ENCODE measurements at places on chromosomes 11 and 22.

DNA sequence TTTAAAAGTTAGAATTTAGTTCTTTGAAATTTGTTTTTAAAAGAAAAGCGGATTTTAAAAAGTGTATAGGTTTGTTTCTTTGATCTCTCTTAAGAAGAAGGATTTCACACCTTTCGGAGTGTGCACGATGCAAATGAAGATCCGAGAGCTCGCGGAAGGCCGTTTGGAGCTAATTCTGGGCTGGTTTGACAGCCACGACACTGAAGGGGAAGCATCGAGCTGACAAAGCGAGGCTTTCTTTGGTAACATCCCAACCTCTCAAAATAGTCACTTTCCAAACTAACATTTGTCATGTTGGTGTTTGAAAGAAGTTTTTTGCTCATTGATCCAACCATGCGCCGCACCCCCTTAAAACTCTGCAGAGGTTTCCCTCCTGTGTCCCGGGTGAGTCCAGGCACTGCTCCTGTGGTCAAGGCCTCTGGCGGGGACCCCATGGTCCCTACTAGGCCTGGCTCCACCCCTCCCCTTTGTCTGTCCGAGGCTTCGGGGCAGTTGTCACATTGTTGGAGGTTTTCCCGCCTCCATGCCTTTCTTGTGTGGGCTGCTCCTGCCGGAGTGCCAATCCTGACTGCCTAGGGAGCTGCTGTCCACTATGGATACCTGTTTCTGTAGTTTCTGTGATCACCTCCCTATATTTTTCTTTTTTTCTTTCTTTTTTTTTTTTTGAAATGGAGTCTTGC, 39.7 kb downstream of the MPPED1 start:
- DNase-seq = no peak

- no peak for DNase-seq
Observed at GRCh38 chr22:38429499-38430068, 25.4 kb downstream of the KCNJ4 start.

DNA sequence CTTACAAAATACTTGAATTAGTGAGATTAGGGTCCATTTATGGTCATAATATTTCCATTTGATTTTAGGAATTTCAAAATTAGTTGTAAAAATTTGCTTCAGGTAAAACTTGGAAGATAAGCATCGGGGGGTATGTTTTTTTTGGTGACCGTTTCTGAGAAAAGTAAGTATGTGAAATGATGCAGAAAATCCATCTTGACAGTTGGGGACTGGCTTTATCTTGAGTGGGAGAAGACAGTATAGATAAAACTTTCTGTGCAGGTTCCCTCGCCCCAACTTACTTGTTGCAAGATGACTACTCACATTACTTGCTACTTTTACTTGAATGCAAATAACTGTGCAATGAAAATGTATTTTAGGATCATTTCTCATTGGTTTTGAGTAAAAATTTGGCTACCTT, 49.5 kb downstream of the DNAJC24 start:
- no peak for DNase-seq

DNA sequence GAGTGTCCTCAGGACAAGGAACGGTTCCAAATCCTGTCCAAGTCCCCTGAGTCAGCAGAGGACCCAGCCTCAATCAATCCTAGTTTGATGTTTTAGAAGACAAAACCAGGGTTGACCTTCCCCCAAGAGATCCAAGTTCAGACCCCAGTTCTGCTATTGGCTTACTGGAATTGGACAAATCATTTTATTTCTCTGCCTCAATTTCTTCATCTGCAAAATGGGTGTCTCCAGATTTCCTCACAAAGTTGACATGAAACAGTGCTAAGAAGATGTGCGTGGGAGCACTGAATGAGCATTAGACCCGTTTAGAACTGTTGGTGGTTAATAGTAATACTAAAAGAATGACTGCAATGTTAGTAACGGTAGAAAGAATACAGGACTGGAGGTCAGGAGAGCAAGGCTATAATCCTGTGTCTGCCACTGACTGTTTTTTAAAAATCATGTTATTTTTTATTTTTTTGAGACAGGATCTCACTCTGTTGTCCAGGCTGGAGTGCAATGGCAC, 32.8 kb upstream of the SCUBE1 start:
- DNase-seq = no peak

GRCh38 chr11:46253258-46254132, 24.0 kb upstream of the CREB3L1 start:
- DNase-seq = no peak

- DNase-seq = no peak
Observed at GRCh38 chr11:59212744-59213631, at the start of gene MPEG1. MPEG1 (minus strand) TSS chr11:59212927; CDS start chr11:59212865, 62 bp downstream.

DNA sequence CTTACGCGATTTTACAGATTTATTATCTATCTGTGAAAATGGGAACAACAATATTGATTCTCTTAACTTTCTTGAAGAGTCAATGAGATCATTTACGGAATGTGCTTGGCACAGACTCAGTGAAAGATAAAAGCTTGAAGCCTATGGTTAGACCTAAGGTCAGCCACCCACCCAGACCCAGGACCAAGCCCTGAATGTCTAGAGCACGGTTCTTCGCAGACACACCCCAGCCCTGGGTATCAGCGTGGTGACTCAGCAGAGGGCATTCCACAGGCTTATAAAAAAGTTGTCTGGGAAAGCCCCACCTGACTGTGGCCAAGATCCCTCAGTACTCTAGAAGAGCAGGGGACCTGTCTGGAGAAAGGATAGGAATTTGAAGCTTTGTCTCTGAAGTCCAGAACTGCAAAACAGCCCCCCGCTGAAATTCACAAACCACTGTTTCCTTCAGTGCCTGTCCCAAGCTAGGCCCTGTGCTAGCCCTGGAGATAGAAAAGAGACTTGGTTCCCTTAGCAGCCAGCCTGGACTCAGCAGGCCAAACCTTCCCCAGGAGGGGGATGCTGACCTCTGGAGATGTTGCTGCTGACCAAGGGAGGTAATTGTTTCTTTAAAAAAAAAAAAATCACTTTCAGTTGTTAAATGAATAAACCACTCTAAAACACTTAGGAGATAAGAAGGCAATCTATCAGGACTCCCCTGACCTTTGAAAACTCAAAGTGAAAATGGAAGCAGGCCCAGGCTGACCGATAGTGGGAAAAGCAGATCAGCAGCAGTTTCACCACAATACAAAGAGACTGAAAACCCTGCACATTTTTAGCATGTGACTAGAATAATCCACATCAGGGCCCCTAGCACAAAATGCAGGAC, 114.0 kb downstream of the ABTB2 start:
- DNase-seq = no peak

DNA sequence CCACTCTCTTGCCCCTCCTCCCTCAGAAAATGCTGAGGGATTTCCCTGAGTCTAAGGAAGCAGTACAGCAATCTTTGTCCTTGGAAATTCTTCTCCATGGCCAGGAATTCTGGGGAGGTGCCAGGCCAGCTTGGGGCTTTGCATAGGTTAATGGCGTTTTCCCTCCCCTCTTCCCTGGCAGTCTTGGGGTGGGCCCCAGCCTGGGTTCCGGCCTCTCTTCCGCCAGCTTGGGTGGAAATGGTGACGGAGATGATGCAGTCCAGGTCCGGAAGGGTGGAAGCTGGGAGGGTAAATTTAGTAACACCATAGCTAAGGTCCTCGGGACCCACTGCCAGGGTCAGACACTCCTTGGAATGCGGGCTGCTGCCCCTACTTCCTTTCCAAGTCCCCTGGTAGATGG, 5.0 kb downstream of the PHLDB1 start:
- no peak for DNase-seq

GRCh38 chr22:24003887-24004286, 1.4 kb downstream of the GSTT4 start:
- DNase-seq = no peak

GRCh38 chr11:36398231-36398953, 102.3 kb downstream of the PRR5L start:
- no peak for DNase-seq

GRCh38 chr11:59802639-59803176, 7.9 kb downstream of the MRPL16 start:
- peak; percentile 49 for DNase-seq

DNA sequence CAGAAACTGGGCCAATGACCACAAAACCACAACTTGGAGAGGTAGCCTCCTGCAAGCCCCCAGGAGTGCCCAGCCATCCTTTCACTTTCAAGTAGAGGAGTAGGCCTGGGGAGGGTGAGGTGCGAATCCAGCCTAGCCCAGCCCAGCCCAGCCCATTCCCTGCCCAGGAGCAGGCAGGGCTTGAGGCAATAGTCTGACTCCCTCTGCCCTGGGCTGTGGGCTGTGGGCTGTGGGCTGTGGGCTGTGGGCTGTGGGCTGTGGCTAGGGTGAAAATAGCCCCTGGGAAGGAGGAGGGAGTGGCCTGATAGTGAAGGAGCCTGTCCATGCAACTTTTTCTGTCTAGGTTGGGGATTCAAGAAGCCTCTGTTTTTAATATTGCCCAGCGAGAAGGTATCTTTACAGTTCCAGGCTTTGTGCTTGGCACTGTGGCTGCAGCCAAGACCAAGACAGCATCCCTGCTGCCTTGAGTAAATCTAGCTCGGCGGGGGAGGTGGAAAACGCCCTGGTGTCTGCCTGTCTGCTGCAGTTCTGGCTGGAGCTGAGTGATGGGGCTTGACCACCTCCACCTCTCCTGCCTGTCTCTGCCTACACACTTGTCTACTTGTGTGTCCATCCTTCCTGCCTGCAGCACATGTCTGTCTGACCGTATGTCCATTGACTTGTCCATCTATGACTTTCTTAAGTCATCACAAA, 40.7 kb downstream of the LMO1 start:
- DNase-seq = no peak

- no peak for DNase-seq
Observed at GRCh38 chr11:116371146-116371545, 401.6 kb downstream of the BUD13 start.

DNA sequence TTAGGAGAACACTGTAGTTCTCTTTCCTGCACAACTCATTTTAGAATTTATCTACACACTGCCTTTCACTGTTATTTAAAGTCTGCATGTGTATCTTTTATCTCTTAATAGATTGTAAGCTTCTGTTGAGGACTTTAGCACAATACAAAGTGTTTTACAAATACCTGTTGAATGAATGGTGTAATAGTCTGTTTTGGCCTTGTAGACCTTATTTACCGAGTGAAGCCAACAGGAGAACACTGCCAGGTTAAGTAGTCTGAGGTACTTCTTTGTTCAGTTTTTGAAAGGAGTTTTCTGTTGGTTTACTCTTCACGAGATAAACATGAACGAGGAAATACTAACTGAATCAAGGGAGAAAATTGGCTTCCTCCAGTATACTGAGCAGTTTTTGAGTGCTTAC, 31.0 kb downstream of the SIK2 start:
- DNase-seq = no peak

Measured in effector CD4-positive, alpha-beta T cell (primary cell).